ENCODE measurements at places on chromosomes 5 and 9. TPM values are rescaled to one million over a fixed set of nuclear protein-coding genes. Genes with fewer than 3 reads are reported as not detected.

The CDC20B gene
- total RNA-seq: not detected

DNA sequence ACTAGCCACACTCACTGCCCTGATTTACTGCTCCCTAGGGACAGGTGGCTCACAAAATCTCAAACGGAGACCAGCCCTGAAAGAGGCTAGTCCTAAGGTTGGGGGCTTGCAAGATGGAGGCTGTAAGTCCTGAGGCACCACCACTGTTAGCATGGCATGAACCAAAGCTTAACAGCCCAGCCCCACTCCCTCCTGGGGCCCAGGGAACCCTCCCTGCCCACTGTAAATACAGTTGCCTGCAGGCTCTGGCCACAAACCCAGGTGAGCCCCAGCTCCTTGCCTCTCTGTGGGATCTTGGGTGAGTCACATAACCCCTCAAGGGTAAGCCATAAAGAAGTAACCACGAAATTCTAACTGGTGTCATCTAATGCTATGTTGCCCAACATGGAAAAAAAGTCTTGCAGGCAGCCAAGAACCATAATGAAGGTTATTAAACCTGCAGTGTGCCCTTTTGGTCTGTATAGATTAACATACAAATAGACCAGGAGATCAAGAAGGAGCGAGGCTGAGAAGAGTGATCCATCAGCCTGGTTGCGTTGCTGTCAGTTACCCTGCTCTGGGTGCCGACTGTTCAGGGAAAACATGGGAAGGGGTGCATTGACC lies 1.7 kb upstream of the POMT1 start:
- DNase-seq: peak; percentile 39

- no peak for DNase-seq
These were observed 410.3 kb upstream of the RGMB start for GRCh38 chr5:98363157-98363556.

The ANKS6 gene
- 12.2 TPM for total RNA-seq

DNA sequence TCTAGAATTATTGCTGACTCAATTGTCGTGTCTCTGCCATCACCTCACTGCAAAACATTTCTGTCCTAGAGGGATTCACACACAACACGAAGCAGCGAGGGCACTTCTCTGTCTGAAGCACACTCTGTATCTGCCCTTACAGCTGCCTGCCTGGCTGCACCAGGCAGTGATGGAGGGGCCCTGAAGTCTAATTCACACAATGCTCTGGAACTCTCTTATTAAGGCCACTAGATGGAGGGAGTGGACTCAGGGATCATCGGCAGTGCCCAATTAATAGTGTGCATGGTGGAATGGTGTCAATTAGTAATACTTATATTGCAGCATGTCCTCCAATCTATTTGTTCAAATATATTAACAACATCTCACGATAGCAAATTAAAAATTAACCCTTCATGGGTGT lies 157.5 kb upstream of the MAP1B start:
- no peak for DNase-seq

GRCh38 chr5:139262742-139263445 lies 30.6 kb upstream of the MATR3 start:
- DNase-seq: peak; percentile 67

The INSL4 gene
- total RNA-seq: not detected

The ANKRD20A1 gene
- 1.6 TPM for total RNA-seq

DNA sequence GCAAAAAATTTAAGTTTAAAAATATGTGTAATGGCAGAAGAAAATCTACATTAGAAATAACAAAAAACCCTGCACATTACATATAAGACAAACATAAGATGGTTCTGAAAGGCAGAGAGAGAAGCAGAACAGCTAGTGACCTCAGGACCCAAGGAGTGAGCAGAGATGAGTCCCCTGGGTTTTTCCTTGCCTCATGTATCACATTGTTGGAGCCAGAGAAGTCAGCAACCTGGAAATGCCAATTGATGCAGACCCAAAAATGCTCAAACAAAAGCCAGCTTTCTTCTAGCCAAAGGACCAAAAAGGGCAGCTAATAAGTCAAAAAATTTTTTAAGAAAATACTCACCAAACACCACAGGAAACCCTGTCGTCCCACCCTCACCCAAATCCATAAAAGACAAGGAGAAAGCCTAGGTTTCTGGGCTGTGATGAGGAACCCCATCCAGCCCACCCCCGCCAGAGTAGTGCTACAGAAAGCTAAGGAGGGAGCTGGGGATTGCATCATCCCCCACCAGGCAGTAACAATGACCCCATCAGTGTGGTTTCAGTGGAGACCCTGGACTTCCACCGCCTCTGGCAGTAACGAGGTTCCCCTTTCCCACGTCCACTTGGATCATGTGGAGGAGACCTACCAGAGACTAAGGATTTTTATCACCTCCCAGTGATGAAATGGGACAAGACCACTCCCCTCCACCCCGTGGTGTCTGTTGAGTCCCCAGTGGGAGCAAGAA lies 17.6 kb downstream of the DENND1A start:
- DNase-seq: no peak

GRCh38 chr5:127975961-127976360 lies 107.6 kb upstream of the SLC12A2 start:
- DNase-seq: no peak

DNA sequence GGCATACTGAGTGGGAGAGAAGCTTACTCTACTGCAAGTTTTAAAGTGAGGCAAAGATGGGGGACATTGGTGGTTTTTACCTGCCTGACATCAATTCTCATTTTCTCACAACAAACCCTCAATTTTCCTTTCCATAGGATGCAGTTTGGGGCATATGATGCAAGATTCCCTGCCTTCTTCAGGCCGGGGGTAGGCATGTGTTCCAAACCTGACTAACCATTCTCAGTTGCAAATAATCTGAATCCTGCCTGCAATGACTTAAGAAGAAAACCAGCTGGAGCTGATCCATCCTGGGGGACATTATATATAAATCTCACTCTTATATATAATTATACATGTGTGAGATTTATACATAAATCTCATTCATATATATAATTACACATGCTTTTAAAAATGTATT lies 223.6 kb upstream of the EFNA5 start:
- no peak for DNase-seq

DNA sequence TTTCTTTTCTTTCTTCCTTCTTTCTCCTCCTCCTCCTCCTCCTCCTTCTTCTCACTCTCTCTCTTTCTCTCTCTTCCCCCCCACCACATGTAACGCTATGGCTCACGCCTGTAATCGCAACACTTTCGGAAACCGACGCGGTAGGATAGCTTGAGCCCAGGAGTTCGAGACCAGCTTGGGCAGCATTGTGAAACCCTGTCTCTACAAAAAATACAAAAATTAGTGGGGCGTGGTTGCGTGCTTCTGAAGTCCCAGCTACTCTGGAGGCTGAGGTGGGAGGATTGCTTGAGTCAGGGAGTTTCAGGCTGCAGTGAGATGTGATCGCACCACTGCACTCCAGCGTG lies 736 bp upstream of the GLDC start:
- DNase-seq: no peak

DNA sequence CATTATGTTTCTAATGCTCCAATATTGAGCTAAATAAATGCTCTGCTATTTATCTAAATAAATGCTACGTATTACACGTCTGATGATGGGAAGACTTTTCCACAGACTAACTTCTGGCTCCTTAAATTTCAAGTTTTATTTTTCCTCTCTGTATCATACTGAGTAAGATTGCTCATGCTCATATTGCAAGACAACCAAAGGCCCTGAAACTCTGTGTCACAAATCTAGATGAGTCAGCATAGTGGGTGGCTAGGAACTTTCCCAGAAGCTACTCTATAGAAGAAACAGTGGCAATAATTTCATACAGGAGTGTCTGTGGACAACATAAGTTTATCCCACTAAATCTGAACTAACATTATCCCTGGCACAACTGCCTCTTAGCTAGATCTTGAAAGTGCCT lies 53.0 kb upstream of the RFX3 start:
- no peak for DNase-seq

DNA sequence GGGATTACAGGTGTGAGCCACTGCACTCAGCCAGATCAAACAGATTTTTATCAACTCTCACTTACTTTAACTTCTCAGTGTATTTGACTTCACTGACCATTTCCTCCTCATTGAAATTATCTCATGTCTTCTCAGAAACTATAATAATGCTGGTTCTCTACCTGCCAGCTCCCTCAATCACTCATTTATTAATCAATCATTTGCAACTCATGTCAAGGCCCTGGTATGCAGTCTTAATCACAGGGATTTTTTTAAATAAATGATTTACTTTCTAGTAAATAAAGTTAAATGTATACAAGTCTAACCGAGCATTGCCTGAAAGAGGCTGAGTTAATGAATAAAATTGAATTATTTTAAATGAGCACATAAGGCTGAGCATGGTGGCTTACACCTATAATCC lies 63.3 kb downstream of the PLPP1 start:
- DNase-seq: no peak

GRCh38 chr5:31107091-31107518 lies 86.4 kb upstream of the CDH6 start:
- no peak for DNase-seq

The DOCK2 gene
- 229 TPM for total RNA-seq

The MORN5 gene
- total RNA-seq: not detected

DNA sequence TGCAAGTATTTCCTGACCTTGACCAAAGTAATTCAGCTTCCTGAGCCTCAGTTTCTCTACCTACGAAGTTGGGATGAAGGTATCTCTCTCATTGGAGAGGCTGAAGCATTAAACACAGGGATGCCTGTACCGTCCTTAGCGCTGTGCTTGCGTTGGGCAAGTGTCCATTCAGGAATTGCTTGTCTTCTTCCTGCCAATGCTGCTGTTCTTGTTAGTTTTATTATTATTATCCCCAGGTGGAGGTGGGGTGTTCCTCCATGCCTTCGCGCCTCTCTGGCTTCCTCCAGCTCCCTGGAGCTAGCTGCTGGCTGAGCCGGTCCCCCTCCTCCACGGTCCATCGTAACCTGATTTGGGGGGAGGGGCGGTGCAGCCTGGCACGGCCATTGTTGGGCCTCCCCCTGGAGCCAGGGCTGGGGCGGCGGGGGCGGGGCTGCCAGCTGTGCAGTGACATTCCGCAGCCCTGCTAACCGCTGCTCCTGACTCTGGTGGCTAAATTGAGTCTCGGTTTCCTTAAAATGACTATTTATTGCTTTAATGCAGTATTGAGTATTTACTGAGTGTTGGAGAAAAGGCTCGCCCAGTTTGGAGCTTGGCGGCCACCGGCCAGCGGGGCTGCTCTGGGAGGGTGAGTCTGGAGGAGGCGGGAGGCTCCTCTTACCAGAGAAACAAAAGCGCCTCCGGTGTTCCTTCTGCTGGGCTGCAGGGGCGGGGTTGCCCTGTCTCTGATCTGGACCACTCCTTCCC lies 51.3 kb downstream of the LMX1B start:
- DNase-seq: no peak

DNA sequence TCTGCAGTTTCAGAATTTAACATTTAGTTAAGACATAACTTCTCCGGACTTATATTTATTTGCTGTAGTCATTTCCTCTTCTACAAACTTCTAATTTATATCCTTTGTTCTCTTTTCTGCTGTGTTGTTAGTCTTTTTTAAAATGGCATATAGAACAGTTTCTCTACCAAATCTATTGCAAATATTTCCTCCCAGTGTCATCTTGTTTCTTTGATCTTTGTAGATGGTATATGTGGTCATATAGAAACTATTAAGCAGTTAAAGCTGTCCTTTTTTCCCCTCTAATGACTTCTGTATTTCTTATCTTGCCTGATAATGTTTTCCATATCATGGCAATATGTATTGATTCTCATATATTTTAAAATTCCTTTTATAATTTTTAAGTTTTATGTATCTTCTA lies 264.5 kb downstream of the MCTP1 start:
- DNase-seq: no peak

DNA sequence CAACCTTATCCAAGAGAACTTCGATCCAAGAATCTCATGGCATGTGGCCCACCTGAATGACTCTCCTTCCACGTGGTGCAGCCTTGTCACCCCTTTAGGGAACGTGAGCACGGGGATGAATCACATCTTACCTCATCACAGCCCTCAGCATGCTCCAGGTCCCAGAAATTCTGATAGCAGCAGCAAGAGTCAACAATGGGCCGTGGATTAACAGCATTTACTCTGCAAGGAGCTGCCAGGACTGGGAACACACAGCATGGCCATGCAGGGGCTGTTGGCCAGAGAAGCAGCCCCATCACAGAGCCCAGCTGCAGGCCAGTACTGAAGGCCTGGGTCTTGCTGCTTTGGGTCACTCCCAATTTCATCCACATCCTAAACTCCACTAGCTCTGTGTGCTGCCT lies 150.4 kb downstream of the C5orf15 start:
- DNase-seq: no peak

The FAM153A gene
- total RNA-seq: 115 TPM

The HAVCR2 gene
- 1.8 TPM for total RNA-seq

DNA sequence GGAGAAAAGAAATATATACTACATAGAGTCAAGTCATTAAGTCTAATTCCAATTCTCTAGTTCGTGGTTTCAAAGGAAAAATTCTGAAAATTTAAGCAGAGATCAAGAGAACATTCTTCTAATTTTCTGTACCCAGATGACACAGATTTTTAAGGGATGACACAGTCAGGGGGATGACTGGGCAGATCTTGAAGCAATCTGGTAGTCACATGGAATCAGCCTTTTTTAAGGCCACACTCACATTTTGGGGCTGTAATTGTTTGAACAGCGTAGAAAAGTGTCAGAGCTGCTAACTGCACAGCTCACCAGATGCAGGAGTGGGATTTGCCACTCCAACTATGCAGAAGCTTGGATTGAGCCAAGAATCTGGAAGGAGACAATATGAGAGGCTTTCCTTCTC lies 20.4 kb downstream of the PDE4D start:
- no peak for DNase-seq

- peak; percentile 20 for DNase-seq
These were observed 268.3 kb downstream of the GADD45G start for GRCh38 chr9:89872913-89873707.

The TRIM14 gene
- 23.6 TPM for total RNA-seq

Data from CD4-positive, alpha-beta T cell (primary cell).